ENCODE measurements at places on chromosomes 4 and X. TPM values are rescaled to one million over a fixed set of nuclear protein-coding genes. Genes with fewer than 3 reads are reported as not detected.

GRCh38 chr4:24010994-24011393 is 121.1 kb upstream of the PPARGC1A start:
- no peak for DNase-seq

DNA sequence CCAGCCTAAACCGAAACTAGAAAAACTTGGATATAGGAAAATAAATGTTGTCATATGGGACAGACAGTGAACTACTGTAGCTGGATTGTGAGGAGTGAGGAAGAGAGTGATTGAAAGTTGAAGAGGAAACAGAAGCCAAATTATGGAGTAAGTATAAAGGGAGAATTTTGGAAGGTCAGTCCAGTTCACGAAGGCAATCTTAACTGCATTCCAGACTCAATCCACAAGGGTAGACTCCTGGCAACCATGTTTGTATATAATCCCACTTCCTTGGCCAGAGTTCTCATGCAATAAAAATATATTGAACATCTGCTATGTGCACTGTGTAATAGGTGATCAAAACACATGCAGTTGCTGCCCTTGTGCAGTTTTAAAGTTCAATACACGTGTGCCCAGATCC is 58.6 kb upstream of the CAMK2D start:
- no peak for DNase-seq

DNA sequence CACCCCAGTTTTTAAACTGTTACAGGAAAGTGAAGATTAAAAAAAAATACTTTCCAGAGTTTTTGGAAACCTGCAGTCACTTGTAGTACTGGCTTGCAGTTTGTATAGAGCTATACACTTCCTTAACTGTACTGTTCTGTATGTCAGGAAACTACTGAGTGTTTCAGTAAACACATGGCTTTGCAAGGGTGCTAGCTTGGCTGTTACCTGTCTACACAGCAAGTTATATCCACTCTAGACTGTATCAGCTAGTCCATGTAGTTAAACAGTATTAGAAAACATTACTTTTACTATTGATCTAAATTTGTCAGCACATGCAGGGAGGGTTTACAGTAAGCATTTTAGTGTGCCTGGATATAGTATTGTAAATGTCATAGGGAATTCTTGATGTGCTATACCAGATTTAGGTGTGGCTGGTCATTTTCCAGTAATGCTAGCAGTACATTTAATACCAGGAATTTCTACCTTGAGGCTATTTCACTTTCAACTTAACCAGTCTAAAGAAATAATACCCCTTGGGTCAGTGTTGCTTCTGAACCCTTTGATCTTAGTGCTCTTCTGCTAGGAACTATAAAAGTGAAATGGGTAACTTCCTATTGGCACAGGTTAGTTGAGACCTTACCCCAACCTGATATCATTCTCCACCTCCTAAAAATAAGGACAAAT is 192.3 kb upstream of the ANKRD50 start:
- DNase-seq = no peak

The CFP gene
- 0.62 TPM for total RNA-seq

- DNase-seq = no peak
Observed at GRCh38 chr4:61298178-61298740, 98.1 kb downstream of the ADGRL3 start.

The XPNPEP2 gene
- 0.31 TPM for total RNA-seq

- no peak for DNase-seq
Observed at GRCh38 chr4:105184316-105184980, 37.8 kb downstream of the TET2 start.

DNA sequence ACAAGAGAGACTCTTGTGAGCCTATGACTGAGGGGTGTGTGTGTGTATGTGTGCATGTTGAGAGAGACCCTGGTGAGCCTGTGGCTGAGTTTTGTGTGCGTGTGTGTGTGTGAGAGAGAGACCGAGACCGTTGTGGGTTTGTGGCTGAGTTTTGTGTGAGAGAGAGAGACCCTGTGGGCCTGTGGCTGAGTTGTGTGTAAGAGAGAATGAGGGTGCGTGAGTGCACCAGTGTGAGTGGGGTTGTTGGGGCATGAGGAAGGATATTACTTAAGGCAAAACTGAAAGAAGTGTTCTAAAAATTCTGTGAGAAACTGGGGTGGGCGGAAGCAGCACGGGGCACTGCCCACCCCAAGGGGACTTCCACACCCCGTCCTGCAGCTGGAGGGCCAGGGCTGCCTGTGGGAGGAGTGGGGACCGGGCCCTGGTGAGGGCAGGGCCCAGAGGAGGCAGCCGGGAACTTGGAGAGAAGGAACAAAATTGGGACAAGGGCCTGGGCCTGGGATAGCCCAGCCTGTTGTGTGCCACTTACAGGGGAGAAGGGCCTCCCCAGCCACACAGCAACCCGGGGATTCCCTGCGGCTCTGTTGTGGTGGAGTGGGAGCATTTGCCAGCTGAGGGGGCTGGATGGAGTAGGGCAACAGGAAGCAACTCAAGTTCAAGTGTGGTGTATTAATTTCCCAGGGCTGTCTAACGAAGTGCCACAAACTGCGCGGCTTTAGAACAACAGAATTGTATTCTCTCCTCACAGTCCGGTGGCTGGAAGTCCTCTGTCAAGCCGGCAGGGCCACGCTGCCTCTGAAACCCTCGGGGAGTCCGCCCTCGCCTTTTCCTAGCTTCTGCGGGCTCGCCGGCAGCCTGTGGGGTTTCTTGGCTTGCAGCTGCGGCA is 22.1 kb downstream of the TMEM131L start:
- DNase-seq = peak; percentile 19

GRCh38 chr4:157804986-157805385 is 367.8 kb downstream of the GASK1B start:
- DNase-seq = no peak

GRCh38 chr4:106270736-106271135 is 45.3 kb downstream of the TBCK start:
- DNase-seq = no peak

GRCh38 chrX:103919270-103919637 is 43.2 kb upstream of the TMSB15B start:
- no peak for DNase-seq

DNA sequence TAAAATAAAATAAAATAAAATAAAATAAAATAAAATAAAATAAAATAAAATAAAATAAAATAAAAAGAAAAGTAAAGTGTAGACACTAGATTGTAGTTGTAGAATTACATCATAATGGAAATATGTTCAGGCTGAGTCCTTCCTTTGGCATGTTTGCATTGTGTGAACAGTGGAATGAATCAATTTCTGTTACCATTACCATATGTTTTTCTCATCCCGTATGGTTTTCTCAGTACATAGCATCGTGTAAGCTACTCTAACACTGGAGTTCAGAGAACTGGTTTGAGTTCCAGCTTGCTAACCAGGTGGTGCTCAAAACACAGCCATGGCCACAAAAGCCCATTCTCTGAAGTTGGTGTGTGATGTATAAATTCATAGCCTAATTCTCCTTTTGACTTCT is 45.9 kb downstream of the USP11 start:
- DNase-seq = no peak

DNA sequence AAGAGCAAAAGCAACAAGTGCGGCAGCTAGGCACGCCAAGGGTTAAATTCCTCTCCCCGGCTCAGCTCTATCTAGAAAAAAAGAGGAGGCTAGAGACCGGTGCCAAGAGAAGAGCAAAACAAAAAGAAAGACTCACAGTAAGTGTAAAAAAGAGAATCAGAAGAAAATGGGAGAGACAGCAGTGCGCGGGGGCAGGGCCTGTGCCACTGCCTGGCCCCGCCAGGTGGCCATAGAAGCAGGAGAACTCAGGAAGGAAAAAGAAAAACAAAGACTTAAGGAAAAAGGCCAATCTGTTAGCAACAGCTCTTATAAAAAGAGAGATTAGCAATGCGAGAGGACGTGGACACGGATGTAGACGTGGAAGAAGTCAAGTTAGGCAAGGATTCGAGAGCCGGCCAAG is 3.2 kb downstream of the ACOX3 start:
- DNase-seq = no peak

GRCh38 chrX:50881028-50881427 is 29.5 kb upstream of the BMP15 start:
- no peak for DNase-seq

The APLN gene
- total RNA-seq = 2.7 TPM
